Activated CD4-positive, alpha-beta memory T cell treated with anti-CD3 and anti-CD28 coated beads for 36 hours (primary cell): ENCODE measurements at places on chromosomes 1 and 21. TPM values are rescaled to one million over a fixed set of nuclear protein-coding genes. Genes with fewer than 3 reads are reported as not detected.

AQP10 gene
- total RNA-seq: not detected

OR10Z1 gene
- total RNA-seq: not detected

DNA sequence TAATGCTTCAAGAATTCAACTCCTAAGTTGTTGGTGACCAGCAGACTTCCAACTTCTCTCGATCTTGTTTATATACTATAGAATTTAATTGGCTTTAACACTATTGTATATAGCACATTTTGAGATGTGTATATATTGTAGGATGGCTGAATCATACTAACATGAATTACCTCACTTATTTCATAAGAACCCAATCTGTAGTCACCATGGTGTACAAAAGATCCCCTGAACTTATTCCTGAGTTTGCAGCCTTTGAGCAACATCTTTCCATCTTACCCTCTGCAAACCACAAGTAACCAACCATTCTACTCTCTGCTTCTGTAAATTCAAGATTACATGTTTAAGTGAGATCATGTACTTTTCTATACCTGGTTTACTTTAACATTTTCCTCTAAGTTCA, 12.3 kb downstream of the ZP4 start:
- H3K27ac ChIP-seq: no peak overlapping the region
- no peaks in the 10 kb centered on the region for H3K4me1 ChIP-seq
- no peak for DNase-seq
- no peaks in the 10 kb centered on the region for H3K27me3 ChIP-seq
- no peaks in the 10 kb centered on the region for H3K36me3 ChIP-seq

GRCh38 chr1:60101516-60101915, 27.9 kb upstream of the C1orf87 start:
- H3K4me1 ChIP-seq: no peaks in the 10 kb centered on the region
- DNase-seq: no peak
- peaks cover 1% of the 10 kb centered on the region for H3K27me3 ChIP-seq
- no peak overlapping the region for H3K4me3 ChIP-seq
- H3K27ac ChIP-seq: no peak overlapping the region
- H3K36me3 ChIP-seq: no peaks in the 10 kb centered on the region

DNA sequence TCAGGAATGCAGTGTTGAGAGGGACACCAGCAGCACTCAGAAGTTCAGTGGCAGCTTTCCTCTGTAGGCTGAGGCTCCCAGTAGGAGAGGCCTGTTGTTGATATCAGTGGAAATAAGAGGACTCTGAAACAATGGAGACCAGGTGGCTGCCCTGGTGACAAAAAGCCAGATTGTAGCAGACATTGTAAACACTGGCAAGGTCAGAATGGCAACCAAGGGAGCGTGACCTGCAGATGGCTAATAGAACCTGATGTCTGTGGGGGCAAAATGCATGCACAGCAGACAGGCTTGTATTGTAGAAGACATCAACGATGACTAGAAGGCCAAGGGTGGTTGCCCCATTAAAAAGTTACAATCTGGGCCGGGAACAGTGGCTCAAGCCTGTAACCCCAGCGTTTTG, 53.1 kb upstream of the GPR37L1 start:
- no peaks in the 10 kb centered on the region for H3K36me3 ChIP-seq
- no peak overlapping the region for H3K4me3 ChIP-seq
- H3K27ac ChIP-seq: no peak overlapping the region
- no peak for DNase-seq
- H3K27me3 ChIP-seq: no peaks in the 10 kb centered on the region
- no peaks in the 10 kb centered on the region for H3K4me1 ChIP-seq

DNA sequence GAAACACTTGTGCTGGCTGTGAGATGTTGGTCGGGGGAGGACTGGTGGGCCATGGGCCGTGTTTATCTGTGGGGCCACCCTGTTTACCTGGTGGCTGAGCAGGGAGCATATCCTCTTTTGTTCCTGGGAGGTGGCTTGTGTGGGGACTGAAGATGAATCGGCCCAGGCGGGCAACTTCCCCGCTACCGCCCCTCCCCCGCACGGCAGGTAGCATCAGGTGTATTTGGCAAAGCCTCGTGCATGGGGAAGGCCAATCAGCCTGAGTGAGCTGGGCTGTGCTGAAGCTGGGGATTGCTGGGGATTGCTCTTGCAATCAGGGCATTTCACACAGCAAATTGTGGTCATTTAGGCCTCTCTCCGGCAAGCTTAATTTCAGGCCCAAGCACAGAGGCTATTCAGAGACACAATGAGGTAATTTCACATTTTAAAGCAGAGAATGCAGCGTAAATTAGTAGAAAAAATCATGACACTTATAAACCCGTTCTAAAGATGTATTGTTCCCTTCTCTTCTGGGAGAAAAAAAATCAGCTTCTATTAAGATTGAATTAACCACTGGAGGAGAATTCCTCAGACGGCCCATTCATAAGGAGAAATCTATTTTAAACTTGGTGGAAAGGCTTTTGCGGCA, 197.7 kb upstream of the POU3F1 start:
- H3K27me3 ChIP-seq: peaks cover 8% of the 10 kb centered on the region
- DNase-seq: no peak
- no peaks in the 10 kb centered on the region for H3K36me3 ChIP-seq
- no peak overlapping the region for H3K4me3 ChIP-seq
- H3K27ac ChIP-seq: no peak overlapping the region

GRCh38 chr1:247332215-247332622, 552 bp upstream of the ZNF496 start:
- H3K27me3 ChIP-seq: no peaks in the 10 kb centered on the region
- peak; percentile 72 for DNase-seq
- H3K4me1 ChIP-seq: peaks cover 13% of the 10 kb centered on the region

DNA sequence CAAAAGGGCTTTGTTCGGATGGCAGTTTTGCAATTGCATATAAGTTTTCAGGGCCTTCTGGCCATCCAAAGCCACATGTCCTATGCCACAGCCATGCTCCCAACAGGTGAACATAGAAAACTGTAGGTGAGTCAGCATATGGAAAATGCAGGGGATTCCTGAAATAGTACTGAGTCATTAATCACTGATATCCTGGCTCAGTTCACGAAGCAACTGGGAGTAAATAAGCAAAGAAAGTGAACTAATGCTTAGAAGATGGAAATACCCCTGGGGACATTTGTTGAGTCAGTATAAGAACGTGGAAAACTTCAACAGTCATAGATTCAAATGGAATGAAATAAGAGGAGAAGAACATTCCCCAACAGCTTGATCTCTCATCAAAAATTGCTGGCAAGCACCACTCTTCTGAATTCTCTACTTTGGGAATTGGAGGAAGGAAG, 148.9 kb upstream of the RUNX1 start:
- no peaks in the 10 kb centered on the region for H3K36me3 ChIP-seq
- no peak overlapping the region for H3K4me3 ChIP-seq
- DNase-seq: no peak
- no peak overlapping the region for H3K27ac ChIP-seq
